Activated CD4-positive, alpha-beta memory T cell treated with anti-CD3 and anti-CD28 coated beads for 36 hours (primary cell): ENCODE measurements at places on chromosomes 11 and 22. TPM values are rescaled to one million over a fixed set of nuclear protein-coding genes. Genes with fewer than 3 reads are reported as not detected.

DNA sequence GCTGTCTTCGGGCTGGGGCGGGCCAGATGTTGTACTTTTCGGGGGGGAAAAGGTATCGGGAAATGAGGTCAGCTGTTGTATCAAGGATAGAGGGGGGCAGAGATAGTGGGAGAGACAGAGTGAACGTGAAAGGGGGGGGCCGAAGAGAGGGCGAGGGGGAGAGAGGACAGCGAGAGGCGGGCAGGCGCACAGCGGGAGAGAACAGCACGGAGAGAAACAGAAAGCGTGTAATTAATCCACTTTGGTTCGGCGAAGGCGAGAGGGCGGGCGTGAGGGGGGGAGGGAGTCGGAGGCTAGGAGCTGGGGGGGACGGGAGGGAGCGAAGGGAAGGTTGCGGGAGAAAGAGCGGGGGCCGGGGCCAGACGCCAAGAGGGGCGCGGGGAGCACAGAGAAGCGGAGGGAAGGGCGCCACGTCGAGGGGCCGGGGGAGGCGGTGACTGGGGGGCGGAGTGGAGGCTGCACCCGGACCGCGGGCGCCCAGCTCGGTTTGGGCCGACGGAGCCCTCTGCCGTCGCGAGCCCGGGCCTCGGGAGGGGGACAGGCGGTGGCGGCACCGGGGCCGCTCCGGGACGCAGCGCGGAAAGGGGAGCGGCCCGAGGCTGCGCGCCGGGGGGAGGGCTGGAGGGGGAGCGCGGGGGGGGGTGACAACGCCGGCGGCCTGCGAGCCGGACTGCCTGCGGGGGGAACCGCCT lies 612 bp downstream of the IGF2 start:
- DNase-seq = no peak
- peaks cover 33% of the 10 kb centered on the region for H3K4me1 ChIP-seq
- no peaks in the 10 kb centered on the region for H3K36me3 ChIP-seq
- peak overlapping the region; percentile 50 for H3K4me3 ChIP-seq

Gene RBFOX2
- total RNA-seq = 4.3 TPM

Gene CSRP3
- total RNA-seq = not detected

DNA sequence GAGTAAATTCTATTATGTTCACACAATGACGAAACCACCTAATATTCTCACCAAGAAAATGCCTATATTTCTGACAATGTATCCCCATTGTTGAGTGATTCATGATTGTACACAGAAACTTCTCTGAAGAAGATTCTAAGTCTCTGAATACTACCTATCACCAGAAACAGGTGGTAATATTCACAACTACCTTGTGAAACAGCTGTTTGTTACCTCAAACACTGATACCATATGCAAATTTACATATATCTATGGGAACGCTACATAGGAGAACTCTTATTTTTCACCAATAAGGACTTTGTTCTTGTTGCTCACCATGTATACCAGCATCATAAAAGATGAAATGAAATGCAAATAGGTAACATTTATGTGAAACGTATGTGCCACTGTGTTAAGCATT lies 59.3 kb downstream of the PDGFD start:
- H3K27me3 ChIP-seq = no peaks in the 10 kb centered on the region
- no peak overlapping the region for H3K4me3 ChIP-seq
- H3K36me3 ChIP-seq = no peaks in the 10 kb centered on the region
- no peaks in the 10 kb centered on the region for H3K4me1 ChIP-seq

- no peak for DNase-seq
- peaks cover 7% of the 10 kb centered on the region for H3K27me3 ChIP-seq
- no peaks in the 10 kb centered on the region for H3K4me1 ChIP-seq
- H3K36me3 ChIP-seq = no peaks in the 10 kb centered on the region
- H3K4me3 ChIP-seq = no peak overlapping the region
- H3K27ac ChIP-seq = no peak overlapping the region
Observed at GRCh38 chr11:70779433-70780245, 381.3 kb downstream of the CTTN start.
